CD4-positive, alpha-beta T cell (primary cell): ENCODE measurements at places on chromosomes 4 and X. TPM values are rescaled to one million over a fixed set of nuclear protein-coding genes. Genes with fewer than 3 reads are reported as not detected.

DNA sequence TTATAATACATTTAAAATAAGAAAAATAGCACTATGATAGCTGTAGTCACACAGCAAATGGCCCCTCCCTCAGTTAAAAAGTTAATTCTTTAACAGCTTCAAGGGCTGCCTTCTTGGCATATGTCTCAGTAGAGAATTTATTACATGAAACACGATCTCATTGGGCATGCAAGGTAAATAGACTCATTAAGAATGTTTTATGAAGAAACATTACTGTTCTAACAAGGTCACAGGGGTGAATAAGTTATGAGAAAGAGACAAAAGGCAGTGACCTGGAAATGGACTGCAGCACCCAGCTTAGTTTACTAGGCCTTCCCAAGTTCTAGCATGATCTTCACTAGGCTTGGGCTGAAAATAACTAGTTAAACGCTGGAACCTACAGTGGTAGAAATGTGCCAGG is 277.7 kb downstream of the NR3C2 start:
- DNase-seq, result no peak

DNA sequence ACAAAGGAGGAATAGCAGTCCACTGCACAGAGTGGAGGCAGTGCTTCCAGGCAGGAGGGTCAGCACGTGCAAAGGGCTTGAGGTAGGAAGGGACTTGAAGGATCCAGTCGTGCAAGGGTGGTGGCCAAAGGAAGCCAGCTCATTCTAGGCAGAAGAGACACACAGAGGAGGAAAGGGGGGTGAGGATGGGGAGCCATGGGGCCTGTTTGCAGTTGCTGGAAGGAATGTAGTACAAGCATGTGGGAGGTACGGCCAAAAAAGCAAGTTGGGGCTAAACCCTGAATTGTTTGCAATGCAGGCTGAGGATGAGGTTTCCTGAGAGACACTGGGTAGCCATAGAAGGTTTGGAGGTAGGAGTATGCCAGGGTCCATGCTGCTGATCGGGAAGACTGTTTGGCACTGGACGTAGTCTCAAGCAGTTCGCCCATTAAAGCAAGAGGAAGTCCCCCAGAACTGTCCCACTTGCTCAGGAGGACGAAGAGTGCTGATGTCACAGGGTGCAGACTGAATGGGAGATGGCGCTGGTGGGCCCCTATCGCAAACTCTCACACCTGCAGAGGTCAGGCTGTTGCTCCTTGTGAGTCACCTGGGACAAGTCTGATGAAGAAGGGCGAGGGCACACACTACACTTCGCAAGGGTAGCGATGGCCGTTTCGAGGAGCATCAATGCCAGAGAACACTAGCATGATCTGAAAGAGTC is 9.1 kb upstream of the MAN2B2 start:
- no peak for DNase-seq

GRCh38 chr4:54940996-54941865 is 184.2 kb downstream of the KDR start:
- no peak for DNase-seq

GRCh38 chrX:139739138-139739537 is 31.2 kb upstream of the MCF2 start:
- no peak for DNase-seq

GRCh38 chrX:28189011-28189410 is 207.8 kb upstream of the DCAF8L1 start:
- DNase-seq, result no peak

DNA sequence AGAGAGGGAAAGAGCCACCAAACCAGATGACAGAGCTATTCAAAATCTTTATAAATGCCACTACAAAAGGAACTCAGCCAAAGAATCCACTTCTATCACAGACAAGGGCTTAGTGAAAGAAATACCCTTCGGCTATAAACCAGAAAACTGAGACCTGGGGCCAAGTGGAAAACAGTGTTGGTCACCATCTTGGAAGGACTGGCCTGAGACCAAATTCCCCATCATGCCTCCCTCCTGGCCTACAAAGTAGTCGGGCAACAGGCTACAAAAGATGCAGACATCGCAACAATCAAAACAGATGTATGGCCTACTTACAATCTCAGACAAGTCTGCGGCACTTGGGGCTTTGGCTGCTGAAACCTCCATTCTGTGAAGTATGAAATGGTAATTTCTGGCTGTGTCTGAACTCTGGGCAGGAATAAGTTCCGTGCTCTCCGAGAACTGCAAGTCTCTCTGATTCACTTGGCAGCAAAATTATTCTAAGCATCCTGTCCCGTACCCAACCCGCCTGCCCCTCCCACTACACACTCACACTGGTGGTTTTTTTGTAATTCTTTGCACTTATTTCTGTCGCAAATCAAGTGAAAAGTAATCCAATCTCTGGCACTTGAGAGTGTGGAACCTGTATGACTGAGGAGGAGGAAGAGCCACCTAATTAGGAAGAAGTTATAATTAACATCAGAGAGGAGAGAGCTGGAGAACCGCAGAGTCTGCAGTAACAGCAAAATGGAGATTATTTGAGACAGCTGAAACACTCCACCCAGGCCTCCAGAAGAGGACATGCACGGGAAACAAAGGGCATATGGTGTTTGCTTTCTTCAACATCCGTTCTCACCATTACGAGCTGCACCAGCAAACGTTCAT is 87.8 kb downstream of the SH3KBP1 start:
- DNase-seq, result no peak

GRCh38 chr4:159360549-159360948 is 257.7 kb downstream of the RAPGEF2 start:
- DNase-seq, result no peak

Gene RASGEF1B
- 69.4 TPM for total RNA-seq

- DNase-seq, result no peak
Observed at GRCh38 chrX:87392369-87392768, 125.2 kb upstream of the KLHL4 start.

DNA sequence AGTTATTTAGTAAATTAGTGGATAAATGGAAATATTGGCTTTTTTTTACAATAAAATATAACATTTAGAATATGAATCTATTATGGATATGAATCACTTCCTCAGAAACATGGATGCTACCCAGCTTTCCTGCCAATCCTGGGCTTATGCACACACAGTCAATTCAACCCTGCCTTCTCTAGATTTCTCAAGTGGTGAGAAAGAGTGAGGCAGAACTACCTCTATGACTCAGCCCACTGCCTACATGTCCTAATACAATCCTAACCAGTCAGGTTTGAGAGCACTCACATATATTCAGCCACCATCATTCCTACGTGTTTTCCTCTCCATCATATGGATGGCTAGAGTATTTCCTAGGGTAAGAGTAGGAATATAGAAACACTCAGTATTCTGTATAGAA is 91.1 kb upstream of the ANKRD50 start:
- DNase-seq, result no peak

Gene POLN
- 2.1 TPM for total RNA-seq

DNA sequence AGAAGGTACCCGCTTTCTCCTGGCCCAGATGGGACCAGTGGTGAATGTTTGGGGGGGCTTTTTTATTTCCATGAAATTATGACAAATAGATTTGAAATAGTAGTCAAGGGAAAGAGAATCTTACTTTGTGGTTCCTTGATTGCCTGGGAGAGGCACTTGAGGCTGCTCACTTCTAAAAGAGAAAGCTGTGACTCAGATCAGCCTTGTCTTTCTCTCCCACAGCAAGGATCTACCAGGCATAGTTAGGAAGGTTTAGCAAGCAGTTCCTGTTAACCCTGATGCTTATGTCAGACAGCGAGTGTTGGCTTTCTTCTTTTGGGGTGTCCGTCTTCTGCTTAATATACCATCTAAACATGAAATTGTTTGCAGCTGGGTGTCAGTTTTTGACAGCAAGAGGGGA is 114.5 kb downstream of the TSPAN7 start:
- DNase-seq, result no peak

Gene CSN1S1
- not detected for total RNA-seq

- DNase-seq, result no peak
Observed at GRCh38 chrX:34891391-34891790, 51.2 kb upstream of the FAM47B start.

- no peak for DNase-seq
Observed at GRCh38 chr4:4598851-4599411, 57.1 kb upstream of the STX18 start.

GRCh38 chrX:155995321-155995875 is 2.1 kb upstream of the IL9R start:
- DNase-seq, result no peak

DNA sequence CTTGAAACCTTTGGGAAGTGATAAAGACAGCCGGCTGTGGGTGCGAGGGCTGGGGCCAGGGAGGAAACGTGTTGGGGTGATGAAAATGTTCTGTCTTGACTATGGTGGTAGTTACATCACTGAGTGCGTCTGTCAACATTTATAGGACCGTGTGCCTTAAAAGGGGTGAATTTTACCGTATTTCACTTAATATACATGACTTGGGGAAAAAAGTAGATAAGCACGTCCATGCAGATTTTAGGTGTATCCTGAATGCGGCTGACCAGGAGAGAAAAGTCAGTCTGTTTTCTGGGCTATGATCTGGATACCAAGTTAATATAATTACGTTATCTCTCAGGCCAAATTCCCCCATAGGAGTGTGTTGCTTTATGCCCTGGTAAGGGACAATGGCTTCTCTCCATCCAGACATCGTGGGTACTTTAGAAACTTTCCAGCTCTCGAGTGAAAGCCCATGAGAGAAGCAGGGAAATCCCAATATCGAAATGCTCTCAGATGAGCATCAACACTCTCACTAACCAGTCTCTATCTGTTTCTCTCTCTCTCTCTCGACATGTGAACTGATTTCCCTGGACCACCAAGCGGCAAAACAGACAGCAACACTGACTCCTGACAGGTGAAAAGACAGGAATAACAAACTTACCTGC is 71.5 kb downstream of the IRF2 start:
- no peak for DNase-seq

Gene TBC1D25
- 30.5 TPM for total RNA-seq

DNA sequence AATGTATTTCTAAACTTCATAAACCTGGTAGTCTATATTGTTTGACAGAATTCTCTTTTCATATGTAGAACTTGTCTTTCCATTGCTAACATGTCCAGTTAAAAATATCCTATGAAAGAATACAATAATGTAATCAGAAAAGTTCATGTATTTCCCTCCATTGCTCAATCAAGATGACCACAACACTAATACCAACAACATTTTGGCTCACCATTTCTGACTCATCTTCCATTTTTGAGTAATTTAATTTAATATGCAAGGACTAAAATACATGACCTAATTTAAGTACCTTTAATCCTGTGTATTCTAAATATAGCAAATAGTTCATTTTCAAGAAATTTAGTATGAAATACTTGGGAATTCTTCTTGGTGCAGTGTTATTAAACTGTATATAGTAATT is 239.5 kb upstream of the GPC4 start:
- peak; percentile 9 for DNase-seq

Gene NOA1
- 14.3 TPM for total RNA-seq

GRCh38 chr4:119228406-119228805 is 15.9 kb downstream of the USP53 start:
- no peak for DNase-seq

Gene ODAPH
- not detected for total RNA-seq

Gene TMLHE
- 6.9 TPM for total RNA-seq

GRCh38 chr4:164318350-164318749 is 435.6 kb upstream of the SMIM31 start:
- no peak for DNase-seq

GRCh38 chrX:17531500-17531899 is 156.5 kb downstream of the NHS start:
- no peak for DNase-seq

DNA sequence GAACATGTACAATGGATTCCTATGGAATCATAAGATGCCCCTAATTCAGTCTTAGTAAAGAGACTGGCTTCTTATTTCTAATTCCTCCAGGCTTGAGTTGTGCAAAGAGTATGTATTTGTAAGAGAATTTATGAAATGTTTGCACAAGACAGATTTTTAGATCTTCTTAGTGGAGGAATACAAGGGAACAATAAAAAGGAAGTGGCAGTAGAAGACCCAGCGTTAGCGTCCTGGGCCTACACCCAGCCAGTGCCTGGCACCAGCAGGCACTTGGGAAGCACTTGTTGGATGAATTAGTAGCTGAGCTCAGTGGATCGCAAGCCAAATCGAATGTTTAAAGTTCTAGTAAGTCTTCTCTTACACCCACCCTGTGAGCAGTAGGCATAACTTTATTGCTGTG is 157.4 kb downstream of the PTTG2 start:
- no peak for DNase-seq

- DNase-seq, result peak; percentile 11
Observed at GRCh38 chr4:189202182-189202868, 738.3 kb upstream of the FRG1 start.

DNA sequence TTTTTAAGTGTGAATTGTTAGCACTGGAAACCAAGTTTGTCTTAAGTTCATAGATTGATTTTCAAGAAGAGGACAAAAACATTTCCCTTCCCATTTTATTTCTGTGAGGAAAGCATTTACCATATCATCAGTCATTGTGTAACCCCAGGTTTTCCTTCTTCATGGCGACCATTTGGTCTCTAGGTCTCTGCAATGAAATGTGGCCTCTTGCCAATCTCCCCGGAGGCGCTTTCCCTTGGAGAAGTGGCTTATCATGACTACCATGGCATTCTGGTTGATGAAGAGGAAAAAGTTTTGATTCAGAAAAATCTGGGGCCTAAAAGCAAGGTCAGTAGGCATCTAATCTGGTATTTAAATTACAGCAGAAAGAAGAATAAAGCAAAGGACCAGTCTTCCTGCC is 54.4 kb downstream of the ADD1 start:
- DNase-seq, result no peak

DNA sequence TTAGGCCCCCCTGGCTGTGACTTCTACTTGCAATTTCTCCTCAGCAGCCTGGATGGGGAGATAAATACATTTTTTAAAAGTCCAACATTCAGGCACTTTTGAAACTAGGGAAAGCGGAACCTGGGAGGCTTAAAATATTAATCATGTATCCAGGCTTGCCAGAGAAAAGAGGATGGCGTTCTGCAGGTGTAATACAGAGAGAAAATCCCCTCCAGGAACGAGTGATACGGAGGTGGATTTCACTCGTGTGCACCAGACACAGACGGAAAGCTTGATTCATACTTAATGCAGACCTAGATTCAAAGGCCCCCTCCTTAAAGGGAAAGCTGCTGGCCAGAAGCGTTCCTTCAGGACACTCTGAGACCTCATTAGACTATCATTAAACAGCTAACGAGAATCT is 354.0 kb upstream of the BOD1L1 start:
- DNase-seq, result no peak

Gene PRDM5
- total RNA-seq, result 0.14 TPM

- no peak for DNase-seq
Observed at GRCh38 chr4:48709901-48710300, 70.2 kb downstream of the FRYL start.

Gene NUDT10
- not detected for total RNA-seq

Gene SH3RF1
- total RNA-seq, result 0.25 TPM

Gene RHOXF2B
- total RNA-seq, result not detected

Gene PRSS48
- total RNA-seq, result not detected

Gene ELK1
- total RNA-seq, result 40.5 TPM

DNA sequence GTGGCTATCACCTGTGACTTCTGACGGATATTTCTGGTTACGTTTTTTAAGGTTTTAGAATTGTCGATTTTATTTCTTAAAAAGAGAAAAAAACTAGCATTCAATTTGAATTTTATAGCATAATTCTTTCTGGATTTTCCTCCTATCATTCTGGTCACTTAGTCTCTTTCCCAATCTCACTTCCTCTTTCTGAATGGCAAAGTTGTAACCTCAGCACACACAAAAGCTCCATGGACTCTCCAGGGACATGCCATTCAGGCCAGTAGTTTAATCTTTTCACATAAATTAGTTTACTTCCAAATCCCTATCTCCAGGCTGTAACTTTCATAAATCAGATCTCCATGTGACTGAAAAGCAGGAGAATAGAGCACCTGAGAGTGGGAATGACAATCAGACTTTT is 110.7 kb downstream of the ARAP2 start:
- DNase-seq, result no peak

- DNase-seq, result no peak
Observed at GRCh38 chrX:12370497-12370986, 232.3 kb downstream of the FRMPD4 start.

- DNase-seq, result no peak
Observed at GRCh38 chr4:139933104-139933503, 220.9 kb downstream of the MAML3 start.
